Cerebellar nuclear complex (tissue), 1 donor: ENCODE measurements at places on chromosomes 3 and 15.

DNA sequence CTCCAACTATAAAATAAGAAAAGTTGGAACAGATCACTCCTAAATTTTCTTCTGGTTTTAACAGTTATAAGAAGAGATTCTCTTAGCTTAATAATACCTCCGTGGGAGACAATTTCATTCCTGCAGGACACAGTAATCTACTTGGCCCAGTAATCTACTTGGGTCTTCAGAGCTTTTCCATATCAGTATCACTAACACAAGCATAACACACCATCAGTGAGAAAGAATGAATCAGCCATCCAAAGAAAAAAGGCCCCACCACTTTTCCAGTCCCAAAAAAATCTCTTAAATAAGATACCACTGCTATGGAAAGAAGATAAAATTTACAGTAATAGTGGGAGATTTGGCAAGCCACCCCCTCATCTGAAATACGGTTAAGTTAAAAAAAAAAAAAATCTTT, 20.2 kb downstream of the SIN3A start:
- no peak for DNase-seq

- no peak for DNase-seq
Measured at GRCh38 chr3:170809007-170809974, 60.7 kb downstream of the RPL22L1 start.

- DNase-seq, result no peak
Measured at GRCh38 chr15:49372366-49372765, 50.7 kb upstream of the FGF7 start.

GRCh38 chr15:47950447-47950846, 170.3 kb upstream of the SLC24A5 start:
- no peak for DNase-seq

DNA sequence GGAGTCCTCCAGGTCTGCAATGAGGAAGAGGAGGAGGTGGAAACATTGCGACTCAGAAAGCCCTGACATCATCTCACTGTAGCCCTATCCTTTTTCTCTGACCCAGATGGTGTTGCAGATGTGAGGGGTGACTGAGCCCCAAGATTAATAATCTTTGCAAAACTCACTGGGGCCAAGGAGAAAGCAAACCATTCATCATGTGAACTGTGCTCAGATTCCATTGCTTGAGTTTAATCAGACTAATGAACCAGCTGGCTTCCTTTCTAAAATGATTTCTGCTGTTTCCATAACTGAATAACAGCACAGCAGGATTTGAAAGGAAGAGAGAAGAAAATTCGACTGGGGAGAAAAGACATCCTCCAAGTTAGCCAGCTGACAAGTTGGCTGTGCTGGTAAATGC, 13.4 kb upstream of the DGKG start:
- no peak for DNase-seq

DNA sequence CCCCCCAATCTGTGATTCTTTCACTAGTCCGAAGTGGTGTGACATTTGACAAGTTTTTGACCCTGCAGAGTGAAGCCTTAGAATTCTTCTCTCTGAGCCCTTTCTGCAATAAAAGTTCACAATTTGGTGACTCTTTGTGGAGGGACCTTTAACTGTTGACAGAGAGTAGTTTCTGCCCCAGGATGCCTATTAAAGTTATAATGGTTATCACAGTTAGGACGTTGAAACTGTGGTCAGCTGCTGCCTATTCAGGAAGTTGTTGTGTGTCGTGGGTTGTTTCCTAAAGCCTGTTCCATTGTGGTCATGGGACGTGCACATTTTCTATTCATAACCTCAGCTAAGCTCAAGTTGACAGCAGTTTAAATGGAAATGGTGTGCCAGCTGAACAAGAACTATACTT, 274.5 kb downstream of the NEK10 start:
- no peak for DNase-seq

- DNase-seq, result no peak
Measured at GRCh38 chr3:115792206-115792955, 169.1 kb downstream of the GAP43 start.

DNA sequence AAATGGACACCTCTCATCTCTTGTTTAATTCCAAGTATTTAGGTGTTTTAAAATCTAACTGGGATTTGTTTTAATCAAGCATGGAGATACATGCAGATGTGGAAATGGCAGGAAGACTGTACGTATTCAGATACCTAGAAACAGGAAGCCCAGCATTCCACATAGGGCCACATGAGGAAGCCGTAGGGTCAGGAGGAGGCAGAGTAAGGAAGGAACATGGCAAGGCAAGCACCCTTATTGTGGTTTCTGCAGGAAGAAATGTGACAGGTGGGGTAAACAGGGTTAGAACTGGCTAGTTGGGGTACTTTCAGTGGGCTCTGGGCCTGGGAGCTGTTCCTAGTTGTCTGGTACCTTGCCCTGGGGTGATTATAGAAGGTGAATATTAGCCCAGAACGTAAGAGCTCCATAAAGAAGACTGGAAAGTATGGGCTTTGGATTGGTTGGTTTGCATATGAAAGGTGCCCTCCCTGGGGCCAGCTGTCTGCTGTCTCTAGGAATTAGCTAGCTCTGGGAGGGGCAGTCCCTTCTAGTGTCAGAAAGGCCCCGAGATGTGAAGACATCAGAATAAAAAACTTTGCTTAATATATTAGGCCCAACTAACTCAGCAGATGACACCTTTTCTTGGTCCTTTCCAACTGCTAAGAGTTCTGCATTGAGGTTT, 107.7 kb upstream of the CADPS start:
- DNase-seq, result no peak

- no peak for DNase-seq
Measured at GRCh38 chr15:28079313-28079969, 19.7 kb downstream of the OCA2 start.

DNA sequence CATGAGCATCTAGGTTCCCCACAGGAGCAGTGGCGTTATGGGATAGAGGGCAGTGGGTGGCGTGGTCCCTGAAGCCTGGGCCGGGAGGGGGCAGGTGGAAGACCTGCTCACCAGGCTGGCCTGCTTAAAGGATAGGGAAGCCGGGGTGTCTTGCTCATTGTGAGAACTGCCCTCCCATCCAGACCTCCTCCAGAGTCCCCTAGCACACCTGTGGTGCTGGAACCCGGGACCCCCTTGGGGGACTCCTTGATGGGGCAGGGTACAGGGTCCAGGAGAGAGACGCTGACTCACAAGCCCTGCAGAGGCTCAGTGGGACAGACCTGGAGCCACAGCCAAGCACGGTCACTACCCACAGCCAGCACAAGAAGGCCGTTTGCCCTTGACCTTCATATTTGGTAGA, 2.8 kb upstream of the RHCG start:
- no peak for DNase-seq

- DNase-seq, result no peak
Measured at GRCh38 chr3:59549962-59550361, 500.1 kb upstream of the CFAP20DC start.

- no peak for DNase-seq
Measured at GRCh38 chr3:126052196-126053058, 31.5 kb downstream of the SLC41A3 start.

GRCh38 chr15:66498501-66499386, 1.2 kb upstream of the SNAPC5 start:
- DNase-seq, result no peak

GRCh38 chr15:31427411-31427810, 100.8 kb downstream of the KLF13 start:
- no peak for DNase-seq

- DNase-seq, result no peak
Measured at GRCh38 chr3:166900866-166901577, 479.1 kb downstream of the ZBBX start.

- DNase-seq, result no peak
Measured at GRCh38 chr15:77119446-77119845, 48.5 kb upstream of the TSPAN3 start.

DNA sequence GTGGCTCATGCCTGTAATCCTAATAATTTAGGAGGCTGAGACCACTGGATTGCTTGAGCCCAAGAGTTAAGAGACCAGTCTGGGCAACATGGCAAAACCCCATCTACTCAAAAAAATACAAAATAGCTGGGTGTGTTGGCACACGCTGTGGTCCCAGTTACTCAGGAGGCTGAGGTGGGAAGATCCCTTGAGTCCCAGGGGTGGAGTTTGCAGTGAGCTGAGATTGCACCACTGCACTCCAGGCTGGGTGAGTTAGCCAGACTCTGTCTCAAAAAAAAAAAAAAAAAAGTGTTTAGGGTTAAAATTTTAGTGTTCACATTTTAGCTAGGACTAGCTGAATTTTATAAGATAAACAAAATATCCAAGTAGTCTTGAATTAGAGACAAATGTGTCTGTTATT, 1340.1 kb upstream of the EPHA6 start:
- DNase-seq, result no peak

DNA sequence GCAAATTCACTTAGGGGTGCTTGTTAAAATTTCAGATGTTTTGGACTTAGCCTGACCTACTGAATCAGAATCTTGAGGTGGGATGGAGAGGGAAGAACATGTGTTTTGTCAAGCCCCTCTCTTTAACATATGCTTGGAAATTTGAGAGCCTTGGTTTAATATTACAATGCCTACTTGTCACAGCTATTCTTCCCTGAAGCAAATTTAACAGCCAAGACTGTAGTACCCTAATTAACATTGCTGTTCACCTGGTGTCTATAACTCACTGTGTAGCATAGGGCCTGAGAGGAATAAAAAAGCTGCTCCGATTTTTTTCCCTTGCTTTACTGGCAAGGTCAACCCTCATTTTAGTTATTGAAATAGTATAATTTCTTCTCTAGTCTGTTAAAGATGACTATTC, 880.1 kb downstream of the CADM2 start:
- no peak for DNase-seq

DNA sequence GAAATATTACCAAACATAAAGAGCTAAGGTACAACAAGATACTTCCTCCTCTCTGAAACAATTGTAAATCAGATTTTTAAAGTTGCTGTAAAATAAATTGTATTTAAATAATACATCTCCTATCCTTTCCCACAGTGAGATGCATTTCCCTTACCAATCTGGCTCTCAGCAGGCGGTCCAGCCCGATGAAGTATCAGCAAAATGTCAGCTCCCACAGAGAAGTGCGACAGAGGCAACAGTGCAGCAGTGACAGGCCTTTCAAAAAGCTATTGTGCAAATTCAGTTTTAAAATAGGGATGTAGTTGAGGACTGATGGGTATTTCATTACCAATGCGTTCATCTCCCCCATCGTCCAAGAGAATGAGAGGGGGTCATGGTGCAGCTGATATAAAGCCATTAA, 733.2 kb upstream of the GOLIM4 start:
- no peak for DNase-seq
